ENCODE measurements at places on chromosomes 1 and 21. TPM values are rescaled to one million over a fixed set of nuclear protein-coding genes. Genes with fewer than 3 reads are reported as not detected.

SMG5 gene
- 63.9 TPM for total RNA-seq

LEMD1 gene
- not detected for total RNA-seq

SPRR2F gene
- total RNA-seq, result not detected

SLAMF9 gene
- not detected for total RNA-seq

ZC3H12A gene
- total RNA-seq, result 7.2 TPM

PTGS2 gene
- total RNA-seq, result 2.1 TPM

KRTCAP2 gene
- total RNA-seq, result 121 TPM

KRTAP12-2 gene
- not detected for total RNA-seq

AK5 gene
- total RNA-seq, result 3.6 TPM

PADI2 gene
- total RNA-seq, result 0.18 TPM

VCAM1 gene
- total RNA-seq, result 61.9 TPM

NMNAT2 gene
- total RNA-seq, result 0.23 TPM

UQCRHL gene
- 0.76 TPM for total RNA-seq

LCE6A gene
- not detected for total RNA-seq

SLC26A9 gene
- 0.23 TPM for total RNA-seq

FALEC gene
- total RNA-seq, result not detected

COP1 gene
- 40.8 TPM for total RNA-seq

B3GALNT2 gene
- total RNA-seq, result 31.0 TPM

OLFM3 gene
- total RNA-seq, result not detected
